Hepatic stellate cell (primary cell): ENCODE measurements at places on chromosomes 12 and 14.

- no peak for DNase-seq
Measured at GRCh38 chr14:47935332-47935731, 259.9 kb upstream of the MDGA2 start.

DNA sequence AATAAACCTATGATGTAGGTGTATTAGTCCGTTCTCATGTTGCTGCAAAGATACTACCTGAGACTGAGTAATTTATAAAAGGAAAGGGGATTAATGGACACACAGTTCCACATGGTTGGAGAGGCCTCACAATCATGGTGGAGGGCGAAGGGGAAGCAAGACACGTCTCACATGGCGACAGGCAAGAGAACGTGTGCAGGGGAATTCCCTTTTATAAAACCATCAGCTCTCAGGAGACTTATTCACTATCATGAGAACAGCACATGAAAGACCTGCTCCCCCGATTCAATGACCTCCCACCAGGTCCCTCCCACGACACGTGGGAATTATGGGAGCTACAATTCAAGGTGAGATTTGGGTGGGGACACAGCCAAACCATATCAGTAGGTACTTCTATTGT lies 58.7 kb upstream of the DICER1 start:
- DNase-seq: no peak

DNA sequence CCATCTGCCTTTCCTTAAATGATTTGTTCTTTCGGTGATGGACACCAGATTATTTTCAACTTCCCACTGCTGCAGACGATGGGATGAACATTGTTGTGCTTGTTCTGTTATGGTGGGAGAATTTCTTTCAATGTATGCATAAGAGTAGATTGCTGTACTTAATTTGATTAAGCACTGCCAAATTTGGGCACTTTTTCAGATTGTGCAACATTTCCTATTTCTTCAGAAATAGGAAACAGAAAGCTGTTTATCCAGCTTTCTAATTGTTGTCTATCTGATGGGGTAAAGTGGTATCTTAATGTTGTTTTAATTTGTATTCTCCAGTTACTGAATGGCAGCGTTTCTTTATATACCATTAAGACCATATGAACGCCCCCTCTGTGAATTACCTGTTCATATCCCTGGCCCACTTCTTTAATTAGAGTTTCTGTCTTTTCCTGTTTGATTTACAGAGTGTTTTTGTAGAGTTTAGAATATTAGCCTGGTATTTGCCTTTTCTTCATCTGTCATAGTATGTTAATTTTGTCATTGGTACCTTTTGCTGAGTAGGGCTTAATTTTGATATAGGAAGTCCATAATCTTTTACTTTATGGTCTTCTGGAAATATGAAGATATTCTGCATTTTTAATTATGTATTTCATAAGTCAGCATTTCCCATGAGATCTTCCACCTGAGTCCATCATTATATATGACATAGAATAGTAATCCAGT lies 59.6 kb downstream of the DIP2B start:
- DNase-seq: no peak

DNA sequence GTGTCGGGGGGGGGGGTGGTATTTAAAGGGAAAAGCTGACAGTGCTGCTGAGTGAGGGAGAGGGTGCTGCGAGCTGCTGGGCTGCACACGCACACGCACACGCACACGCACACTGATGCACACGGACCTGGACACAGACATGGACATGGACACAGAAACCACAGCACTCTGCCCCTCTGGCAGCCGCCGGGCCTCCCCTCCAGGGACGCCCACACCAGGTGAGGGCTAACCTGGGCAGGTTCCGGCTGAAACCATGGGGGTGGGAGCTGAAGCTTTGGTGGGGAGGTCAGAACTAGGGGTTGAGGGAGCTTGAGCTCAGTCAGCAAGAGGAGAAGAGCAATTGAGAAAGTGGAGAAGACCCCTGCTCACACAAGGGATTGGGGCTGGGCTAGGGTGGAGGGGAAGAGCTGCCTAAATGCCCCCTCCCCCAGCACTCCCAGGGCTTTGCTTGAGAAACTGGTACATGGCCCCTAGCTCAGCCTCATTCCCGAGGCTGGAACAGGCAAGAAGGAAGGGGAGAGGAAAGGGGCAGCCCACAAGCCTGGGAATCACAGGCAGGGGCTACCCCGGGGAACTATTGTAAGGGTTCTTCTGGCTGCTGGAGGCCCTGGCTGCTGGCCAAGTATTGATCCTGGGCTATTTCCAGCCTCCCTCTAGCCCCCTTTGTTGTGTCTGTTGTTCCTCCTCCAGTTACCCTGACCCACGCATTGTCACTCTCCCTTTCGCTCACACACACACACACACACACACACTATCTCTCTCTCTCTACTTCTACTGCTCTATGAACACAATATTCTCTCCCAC lies at the start of gene REM2:
REM2 (plus strand) TSS at position 50 of the 804 bp plus-strand sequence; CDS start at position 116, 66 bp downstream.
- DNase-seq: no peak

GRCh38 chr14:78329371-78329770 lies 159.2 kb downstream of the NRXN3 start:
- DNase-seq: no peak

DNA sequence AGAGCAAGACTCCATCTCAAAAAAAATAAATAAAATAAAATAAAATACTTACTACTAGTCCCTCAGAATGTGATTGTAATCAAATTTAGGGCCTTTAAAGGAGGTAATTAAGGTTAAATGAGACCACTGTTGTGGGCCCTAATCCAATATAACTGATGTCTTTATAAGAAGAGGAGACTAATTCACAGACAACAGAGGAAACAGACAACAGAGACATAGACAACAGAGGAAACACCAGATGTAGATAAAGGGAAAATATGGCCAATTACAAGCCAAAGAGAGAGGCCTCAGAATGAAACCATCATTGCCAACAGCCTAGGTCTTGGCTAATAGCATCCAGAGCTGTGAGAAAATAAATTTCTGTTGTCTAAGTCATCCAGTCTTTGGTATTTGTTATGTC lies 669.0 kb upstream of the FOXG1 start:
- DNase-seq: no peak

DNA sequence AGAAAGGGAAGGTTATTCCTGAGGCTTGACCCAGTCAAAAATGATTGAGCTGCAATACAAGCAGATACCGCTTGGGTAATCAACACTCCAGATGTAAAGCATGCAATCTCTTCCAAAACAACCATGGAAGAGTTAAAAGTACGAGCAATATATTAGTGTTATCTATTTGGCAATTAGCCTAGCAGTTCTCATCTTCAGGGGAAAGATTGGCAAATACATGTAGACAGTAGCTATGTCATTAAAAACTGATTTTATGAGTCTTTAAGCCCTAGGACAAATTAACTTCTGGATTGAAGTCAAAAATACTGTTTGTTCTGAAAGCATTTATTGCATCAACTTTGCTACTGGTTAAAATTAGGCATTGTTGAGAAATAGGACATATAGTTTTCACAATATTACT lies 9.3 kb upstream of the GYS2 start:
- no peak for DNase-seq

GRCh38 chr12:109331301-109331952 lies 16.3 kb upstream of the MYO1H start:
- no peak for DNase-seq

DNA sequence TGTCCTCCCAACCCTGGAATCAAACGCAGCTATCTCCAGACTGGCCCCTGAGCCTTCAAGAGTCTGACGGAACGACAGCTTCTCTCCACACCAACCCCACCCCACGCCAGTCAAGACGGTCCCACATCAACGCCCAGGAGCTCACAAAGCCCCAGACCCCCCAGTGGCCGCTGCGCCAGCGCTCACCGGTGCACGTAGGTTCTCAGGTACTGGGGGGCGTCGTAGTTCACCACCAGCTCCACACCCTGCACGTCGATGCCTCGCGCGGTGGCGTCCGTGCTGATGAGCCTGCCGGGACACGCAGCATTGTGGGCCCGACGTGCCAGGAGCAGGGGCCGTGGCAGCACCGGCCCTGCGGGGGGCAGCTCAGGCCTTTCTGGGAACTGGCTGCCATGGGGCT lies 4.2 kb downstream of the DDX51 start:
- DNase-seq: no peak

GRCh38 chr12:110403146-110403975 lies at the start of gene ANAPC7:
TSS of gene ANAPC7 (minus strand) at chr12:110403708. CDS start at chr12:110403627, 81 bp downstream.
- DNase-seq: peak; percentile 94

DNA sequence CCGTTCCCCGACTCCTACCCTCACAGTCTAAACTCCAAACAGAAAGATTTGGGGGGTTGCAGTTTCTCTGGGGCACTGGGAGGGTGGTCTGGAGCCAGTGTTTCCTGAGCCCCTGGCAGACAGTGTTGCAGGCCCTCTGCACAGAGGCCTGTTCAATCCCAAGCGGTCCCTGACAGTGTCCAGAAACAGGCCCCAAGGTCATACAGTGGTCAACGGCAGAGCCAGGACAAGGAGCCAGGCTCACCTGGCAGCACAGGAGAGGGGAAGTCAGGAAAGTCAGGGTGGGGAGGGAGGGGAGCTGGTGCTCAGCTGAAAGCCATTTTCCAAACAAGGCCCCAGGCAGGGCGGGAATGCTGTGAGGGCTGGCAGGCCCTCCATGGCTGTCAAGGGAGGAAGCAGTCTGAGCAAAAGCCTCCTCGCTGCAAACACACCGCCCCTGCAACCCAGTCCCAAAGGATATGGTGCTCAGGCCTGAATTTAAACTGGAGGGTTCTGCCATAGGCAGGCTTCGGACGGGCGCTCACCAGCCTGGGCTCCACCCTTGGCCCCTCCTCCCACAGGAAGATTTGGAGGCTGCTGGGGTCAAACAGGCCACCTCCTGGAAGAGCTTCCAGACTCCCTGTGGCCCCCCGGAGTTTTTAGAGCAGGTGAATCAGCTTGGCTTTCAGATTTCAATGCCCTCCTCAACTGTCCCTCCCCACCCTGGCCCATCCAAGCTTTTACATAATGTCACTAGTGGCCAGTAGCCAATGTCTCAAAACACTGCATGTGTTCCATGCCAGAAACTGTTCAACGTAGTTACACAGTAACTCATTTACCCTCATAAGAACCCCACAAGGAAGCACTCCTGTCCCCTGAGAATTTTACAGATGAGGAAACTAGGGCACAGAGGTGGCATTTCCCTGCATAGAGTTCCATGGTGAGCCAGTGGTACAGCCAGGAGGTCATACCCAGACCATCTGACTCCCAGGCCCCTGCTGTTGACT lies 41.5 kb downstream of the CHGA start:
- no peak for DNase-seq

DNA sequence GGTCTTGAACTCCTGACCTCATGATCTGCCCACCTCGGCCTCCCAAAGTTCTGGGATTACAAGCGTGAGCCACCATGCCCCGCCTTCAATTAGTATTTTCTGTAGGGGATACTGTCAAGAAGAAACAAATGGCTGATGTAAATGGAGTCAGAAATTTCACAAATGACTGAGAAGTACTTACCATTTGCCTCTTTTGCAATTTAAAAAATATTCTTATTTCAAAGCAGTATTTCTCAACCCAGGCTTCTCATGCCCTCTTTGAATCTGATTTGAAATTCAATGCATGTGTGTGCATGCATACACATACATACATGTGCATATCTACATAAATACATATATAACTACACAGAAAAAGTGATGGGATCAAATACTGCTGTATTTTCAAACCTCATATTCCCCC lies 4.4 kb downstream of the PSMA6 start:
- no peak for DNase-seq

DNA sequence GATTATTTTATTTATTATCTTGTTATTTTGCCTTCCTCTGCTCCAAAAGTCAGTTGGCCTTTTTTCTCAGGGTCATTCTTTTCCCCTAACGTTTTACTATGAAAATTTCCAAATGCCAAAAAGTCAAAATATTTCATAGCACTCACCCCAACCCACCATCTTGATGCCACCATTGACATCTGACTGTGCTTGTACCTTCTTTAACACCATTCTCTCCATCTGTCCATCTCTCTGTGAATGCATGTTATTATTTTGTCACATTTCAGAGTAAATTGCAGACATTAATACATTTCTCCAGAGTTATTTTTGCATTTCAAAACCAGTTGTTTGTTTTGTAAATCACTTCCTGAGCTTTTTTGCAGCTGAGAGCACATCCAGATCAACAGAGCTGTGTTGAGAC lies 38.6 kb downstream of the FOXN4 start:
- no peak for DNase-seq

DNA sequence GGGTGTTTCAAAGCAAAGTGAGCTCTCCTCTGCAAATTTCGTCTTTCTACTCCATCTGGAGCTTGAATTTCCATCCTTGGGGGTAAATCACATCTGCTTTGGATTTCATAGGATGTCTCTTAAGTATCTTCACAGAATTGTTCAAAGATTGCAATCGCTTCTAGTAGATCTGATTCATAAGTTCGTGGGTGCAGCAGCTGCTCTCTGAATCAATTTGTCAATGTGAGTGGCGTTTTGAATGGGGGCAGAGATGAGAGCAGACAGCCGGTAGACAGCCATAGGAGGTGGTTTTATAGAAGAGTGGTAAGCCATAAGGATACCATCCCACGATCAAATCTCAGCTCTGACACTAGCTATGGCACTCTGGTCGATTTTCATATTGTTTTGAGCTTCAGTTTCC lies 146.0 kb upstream of the RPH3A start:
- DNase-seq: no peak

GRCh38 chr12:14325716-14326343 lies 39.7 kb upstream of the ATF7IP start:
- DNase-seq: no peak

DNA sequence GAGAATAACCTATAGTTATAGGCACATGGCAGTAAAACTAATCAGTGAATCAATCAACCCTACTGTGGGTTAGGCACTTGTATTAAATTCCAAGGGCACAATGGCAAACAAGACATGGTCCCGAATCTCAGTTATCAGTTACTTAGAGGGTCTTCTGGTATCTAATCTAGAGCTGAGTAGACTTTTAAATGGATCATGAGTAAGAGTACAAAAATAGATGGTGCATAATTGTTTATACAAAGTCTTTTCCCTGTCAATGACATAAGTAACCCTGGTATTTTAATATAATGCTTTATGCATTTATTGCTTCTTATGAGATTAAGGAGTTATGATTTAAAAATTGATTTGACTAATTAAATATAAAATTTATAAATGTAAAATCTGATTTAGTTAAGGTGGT lies 23.0 kb upstream of the KCNJ8 start:
- DNase-seq: peak; percentile 21

DNA sequence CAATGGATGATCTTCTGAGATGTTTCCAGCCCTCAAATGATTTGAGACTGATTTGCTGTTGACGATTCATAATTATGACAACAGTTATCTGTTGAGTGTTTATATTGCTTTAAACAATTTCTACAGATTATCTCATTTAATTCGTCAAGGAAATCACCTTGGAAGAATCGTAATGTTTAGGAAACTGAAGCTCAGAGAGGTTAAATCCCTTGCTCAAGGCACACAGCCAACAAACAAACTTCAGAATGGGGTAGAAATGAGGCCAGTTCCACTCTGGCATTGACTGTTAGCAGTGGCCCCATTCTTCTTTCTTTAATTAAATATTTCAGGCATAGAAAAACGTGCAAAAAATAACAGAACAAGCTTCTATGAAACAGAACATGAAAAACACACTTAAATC lies 4.0 kb upstream of the WSCD2 start:
- DNase-seq: no peak
